Fibroblast of lung (primary cell): ENCODE measurements at places on chromosomes 13 and 19. TPM values are rescaled to one million over a fixed set of nuclear protein-coding genes. Genes with fewer than 3 reads are reported as not detected.

- peak; percentile 45 for DNase-seq
Observed at GRCh38 chr19:35135389-35135909, 590 bp upstream of the LGI4 start.

DNA sequence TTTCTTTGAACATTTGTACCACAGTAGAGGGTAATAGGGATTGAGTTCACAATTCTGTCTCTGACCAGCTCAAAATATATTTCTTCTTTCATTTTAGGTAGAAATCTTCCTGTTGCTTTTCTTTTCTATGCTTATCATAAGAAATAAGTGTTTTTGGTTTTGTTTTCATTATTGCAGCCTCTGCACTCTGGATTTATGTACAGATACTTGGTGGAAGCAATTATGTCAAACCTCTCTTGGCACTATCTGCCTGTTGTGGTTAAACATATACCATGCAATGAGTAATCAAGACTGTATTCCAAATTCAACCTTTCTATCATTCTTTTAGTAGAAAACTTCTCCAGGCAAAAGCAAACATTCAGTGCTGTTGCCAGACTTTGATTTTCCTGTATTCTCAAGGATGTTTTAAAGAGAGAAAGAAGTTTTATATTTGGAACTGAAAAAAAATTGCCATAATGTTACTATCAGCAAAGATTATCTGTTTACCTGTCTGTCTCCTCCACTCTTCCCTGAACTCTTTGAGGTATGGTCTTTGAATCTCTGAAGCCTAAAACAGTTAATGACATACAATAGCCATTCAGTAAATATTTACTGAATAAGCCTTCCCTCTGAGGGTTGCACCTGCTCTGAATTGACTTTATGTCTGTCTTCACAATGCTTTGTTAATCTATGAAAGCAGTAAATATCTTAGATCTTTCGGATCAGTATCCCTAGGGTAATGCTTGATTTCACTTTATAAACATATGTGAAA, 612.5 kb upstream of the PRR20A start:
- no peak for DNase-seq

GRCh38 chr13:85974608-85975366, 175.6 kb upstream of the SLITRK6 start:
- DNase-seq = peak; percentile 45

GRCh38 chr13:99124794-99125316, 75.8 kb upstream of the UBAC2 start:
- peak; percentile 48 for DNase-seq

DNA sequence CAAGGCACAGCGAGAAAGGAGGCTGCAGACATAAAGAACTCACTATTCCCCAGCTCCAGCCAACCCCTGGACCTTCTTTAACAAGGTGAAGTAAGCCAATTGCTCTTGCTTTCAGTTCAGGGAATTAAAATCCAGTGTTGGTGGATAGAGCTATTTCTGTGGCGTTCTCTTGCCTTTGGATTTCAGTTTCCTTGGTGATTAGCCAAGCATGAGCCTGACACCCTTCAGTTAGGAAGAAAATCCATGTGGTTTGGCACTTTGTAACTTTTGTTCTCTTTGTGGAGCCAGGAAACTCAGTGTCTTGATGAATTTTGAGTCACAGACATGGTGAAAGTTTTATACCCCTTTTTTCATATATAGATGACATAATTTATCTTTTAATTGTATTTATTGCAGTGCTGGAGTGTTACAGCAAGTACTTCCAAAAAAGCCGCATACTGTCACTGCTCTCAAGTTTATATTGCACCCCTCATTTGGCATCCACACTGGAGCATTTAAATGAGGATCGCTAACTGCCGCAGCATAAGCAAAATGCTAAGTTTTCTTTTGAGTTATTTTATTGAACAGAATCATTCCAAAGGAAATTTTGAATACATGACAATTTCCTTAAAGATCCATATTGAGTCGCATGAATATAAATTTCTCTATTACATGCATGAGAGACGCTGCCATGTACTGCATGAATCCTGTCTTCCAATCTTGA, 406.8 kb downstream of the MYO16 start:
- DNase-seq = peak; percentile 3

- DNase-seq = peak; percentile 90
Observed at GRCh38 chr13:36766295-36766694, 52.7 kb upstream of the RFXAP start.

DNA sequence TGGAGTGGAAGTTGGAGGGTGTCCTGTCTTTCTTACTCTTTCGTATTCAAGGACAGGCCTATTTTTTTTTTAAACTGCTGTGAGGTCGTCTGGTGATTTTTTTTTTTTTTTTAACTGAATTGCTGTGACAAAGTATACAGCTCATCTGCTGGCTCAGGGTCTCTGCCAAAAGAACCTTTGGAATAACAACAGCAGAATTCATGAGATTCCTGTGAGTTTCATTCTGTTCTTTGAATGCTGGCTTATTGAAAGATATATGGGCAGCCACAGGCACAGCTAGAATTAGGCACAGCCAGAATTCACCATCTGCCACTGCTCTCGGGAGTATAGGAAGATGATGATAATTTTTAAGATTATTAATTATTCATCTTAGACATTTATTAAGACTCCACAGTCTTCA, 21.4 kb upstream of the FRY start:
- peak; percentile 20 for DNase-seq

- DNase-seq = no peak
Observed at GRCh38 chr13:109665781-109666249, 120.6 kb downstream of the IRS2 start.

DNA sequence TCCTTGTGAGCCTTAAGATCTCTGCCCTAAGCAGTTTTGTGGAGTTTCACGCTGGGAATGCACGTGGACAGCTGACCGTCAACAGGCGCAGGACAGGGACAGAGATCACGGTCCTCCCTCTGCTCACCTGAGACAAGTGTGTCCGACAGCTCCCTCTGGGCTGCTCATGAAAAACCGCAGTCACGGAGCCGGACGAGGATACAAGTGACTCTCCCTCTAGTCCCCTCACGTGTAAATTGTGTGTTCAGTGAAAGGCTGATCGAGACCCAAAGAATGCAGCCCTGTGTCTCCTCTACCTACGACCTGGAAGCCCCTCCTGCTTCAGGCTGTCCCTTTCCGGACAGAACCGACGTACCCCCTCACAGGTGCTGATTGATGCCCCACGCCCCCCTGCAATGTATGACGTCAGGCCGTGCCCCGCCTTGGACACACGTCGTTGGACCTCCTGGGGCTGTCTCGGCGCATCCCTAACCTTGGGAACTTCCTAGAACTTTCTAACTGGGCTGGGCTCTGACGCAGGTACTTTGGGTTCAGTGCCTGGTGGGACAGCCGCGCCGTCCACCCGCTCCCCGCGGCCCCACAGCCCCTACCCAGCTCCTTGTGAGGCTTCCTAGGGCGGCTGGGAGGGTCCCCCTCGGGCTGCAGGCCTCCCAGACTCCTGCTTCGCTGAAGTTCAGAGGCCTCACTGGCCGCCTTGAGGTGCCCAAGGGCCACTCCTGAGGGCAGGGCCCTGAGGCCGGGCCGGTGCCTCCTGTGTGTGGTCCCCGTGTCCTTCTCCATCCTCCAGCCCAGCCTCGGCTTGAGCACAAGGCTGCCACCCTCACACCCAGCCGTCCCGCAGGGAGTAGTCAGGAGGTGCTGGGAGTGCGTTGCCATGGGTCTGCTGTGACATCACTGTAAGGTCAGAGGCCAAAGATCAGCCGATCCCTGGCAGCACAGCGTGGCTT, at the start of gene C13orf46:
C13orf46 (minus strand) TSS at position 859 of the 947 bp plus-strand sequence; CDS start at position 780, 79 bp downstream.
- no peak for DNase-seq

DNA sequence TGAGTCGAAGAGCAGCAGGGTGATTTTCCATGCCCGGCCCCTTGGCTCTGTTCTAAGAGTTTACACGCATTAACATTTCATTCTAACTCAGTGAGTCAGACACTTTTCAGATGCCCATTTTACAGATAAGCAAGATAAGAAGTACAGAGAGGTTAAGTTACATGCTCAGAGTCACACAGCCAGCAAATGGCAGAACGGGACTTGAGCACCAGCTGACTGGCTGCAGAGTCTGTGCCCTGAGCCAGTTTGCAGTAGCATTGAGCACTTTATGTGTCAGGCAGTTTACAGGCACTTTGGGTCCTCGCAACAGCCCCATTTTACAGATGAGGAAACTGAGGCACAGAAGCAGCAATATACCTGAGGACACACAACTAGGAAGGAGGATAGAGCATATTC, 19.0 kb downstream of the CCDC8 start:
- no peak for DNase-seq

DNA sequence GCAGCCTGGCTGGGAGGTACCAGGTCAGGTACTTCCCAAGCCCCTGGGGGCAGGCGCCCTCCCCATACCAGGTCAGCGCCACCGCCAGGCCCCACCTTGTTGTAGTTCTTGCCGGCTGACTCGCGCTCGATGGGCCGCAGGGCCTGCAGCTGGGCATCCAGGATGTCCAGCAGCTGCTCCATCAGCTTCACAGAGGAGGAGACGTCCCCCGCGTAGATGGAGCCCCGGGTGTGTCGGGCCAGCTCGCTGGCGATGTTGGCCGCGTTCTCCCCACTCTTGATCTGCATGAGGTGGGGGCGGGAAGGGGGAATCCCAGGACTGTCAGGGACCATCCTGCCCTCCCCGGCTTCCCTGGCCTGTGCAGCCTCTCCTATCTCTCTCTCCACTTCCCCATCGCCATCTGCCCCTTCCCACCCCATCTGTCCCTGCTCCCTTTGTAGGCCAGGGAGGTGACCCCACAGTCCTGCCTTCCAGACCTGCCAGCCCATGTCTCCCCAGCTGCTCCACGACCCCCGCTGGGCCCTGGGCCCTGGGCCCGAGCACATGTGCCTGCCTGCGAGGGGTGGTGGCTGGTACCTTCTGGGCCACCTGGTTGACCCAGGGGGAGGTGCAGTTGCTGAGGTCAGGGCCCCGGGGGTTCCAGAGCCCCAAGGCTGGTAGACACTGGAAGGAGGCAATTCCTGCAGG, 23.8 kb upstream of the ASF1B start:
- no peak for DNase-seq

DNA sequence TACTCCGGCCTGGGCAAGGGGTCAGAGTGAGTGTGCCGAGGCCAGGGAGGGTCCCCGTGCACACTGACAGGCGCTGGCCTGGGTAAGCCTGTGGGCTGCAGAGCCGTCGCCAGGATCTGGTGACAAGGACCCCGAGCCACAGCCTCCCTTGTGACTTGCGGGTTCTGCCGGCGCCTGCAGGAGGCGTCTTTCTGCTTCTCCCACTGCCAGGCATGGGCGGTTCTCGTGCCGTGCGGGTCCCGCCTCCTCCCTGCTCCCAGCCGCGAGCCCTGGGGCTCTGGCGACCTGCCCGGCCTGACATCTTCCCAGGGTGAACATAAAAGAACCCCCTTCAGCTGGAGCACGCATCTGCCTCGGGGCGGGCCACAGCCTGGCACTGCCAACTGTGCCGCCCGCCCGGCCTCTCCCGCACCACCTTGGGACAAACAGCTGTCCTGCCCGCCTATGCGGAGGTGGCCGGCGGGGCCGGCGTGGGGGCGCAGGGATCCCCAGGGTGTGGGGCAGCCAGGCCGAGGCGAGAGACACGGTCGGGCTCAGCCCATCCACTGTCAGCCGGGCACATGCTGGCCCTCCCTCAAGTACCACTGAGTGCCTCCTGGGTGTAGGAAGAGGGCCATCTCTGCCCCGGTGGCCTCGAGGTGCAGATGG, 1.5 kb upstream of the HCN2 start:
- peak; percentile 61 for DNase-seq

PPFIA3 gene
- polyA plus RNA-seq = 0.37 and 0.62 TPM in 2 replicates

B3GNT3 gene
- polyA plus RNA-seq = not detected in 2 replicates

CEACAM16 gene
- not detected in 2 replicates for polyA plus RNA-seq
